Stimulated activated naive CD8-positive, alpha-beta T cell treated with anti-CD3 and anti-CD28 coated beads, Interleukin-15, Interleukin-2, amounts not matched to agents 100 U/mL and 50 U/mL, for 24 hours (primary cell): ENCODE measurements at places on chromosomes 3 and 15.

GRCh38 chr15:35886765-35887164 lies 340.8 kb upstream of the DPH6 start:
- no peak for DNase-seq

GRCh38 chr3:72301779-72302178 lies 516.8 kb upstream of the PROK2 start:
- DNase-seq, result no peak

GRCh38 chr3:47867451-47868044 lies 64.6 kb downstream of the DHX30 start:
- no peak for DNase-seq

DNA sequence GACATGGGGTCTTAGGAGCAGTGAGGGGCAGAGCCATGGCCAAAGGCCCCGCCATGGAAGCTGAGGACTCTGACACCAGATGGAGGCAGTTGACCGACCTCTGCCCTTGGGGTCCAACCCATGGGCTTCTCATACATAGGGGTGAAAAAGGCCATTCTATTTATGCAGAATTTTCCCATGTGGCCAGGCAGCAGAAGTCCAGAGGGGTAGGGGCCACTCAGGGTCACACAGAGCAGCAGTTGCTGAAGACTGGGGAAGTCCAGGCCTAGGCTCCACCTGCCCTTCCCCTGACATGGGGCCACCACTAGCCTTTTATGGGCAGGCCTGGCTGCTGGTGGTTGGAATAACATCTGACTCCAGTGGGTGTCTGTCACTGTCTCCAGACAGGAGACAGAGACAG lies 6.4 kb downstream of the PRSS50 start:
- no peak for DNase-seq

DNA sequence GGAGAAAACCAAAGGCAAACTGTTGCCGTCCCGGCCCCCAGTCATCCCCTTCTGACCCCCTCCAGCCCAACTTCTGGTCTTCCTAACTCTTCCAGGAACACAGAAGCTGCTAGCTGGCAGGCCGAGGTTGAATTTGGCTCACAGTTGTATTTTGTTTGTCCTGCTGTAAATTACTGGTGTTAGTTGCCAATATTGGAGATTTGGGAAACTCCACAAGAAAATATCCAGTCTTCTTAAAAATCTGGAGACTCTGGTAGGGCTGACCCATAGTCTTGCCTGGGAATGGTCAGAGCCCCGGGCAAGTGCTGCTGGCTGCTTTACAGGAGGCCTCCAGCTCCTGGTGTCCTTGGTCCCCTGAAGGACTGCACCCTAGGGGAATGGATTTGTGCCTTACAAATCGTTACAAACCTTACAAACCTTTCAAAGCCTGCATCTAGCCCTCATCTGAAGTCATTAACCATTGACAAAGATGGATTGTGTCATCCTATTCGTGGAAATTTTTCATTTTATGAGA lies 112.0 kb upstream of the MCTP2 start:
- DNase-seq, result no peak

DNA sequence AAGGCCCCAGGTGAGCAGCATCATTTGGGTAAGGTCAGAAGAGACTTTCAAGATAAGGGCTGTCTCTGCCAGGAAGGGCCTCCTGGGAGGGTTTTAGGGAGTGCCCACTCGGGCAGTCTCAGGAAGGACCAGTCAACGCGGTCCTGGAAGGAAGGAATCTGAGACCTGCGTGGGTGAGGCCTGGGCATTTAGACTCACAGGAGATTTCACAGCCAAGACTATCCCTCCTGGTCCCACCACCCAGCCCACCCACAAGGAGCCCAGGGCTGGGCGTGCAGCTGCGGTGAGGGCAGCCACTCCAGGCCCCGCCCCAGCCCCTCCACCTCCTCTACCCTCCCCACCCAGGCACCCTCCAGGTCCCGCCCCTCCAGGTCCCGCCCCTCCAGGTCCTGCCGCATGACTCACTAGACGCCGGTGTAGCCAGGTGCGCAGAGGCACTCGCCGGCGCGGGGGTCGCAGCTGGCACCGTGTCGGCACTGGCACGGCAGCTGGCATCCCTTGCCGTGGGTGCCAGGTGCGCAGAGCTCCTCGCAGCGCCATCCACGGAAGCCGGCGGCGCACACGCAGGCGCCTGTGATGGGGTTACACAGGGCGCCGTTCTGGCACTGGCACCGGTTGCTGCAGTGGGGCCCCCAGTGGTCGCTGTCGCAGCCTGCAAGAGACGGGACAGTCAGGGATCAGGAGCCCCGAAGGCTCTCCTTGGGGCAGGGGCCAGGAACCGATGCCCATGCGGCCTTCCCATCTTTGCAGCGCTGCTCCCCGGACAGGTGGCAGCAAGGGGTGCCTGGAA lies 112.7 kb downstream of the RAB11A start:
- peak; percentile 56 for DNase-seq

GRCh38 chr3:104763007-104763406 lies 603.7 kb upstream of the ALCAM start:
- DNase-seq, result no peak

DNA sequence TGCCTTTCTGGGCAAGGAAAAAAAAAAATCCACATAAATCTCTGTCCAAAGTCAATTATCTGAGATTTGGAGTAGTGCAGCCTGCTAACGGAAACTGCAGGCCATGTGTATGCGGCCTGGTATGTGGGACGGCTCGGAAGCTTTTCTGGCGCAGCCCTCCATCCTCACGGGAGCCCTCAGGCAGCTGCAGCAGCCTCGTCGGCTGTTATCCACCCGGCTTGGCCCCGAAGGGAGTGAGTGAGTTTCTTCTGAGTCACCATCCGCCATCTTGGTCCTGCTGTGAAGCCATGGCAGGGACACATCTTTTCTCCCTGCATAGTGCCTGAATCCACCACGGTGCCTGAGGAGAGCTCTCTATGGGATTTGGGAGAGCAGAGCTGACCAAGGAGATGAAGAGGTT lies 62.8 kb downstream of the POLR2M start:
- no peak for DNase-seq

DNA sequence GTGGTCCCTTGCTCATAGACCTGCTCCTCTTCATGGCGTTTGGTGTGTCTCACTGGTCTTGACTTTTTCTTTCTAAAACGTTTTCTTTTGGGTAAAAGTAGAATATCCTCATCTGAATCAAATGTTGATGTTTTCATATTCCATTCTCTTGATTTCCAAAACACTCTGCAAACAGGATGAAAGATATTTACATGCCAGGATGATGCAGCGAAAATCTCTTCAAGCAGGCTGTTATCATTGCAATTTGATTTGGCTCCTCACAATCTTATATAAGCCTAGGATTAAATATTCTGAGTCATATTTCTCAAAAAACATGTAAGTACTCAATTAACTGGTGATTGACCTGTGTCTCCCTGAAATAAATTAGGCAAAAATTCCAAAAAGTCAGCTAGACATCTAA lies 10.1 kb downstream of the PP2D1 start:
- no peak for DNase-seq

DNA sequence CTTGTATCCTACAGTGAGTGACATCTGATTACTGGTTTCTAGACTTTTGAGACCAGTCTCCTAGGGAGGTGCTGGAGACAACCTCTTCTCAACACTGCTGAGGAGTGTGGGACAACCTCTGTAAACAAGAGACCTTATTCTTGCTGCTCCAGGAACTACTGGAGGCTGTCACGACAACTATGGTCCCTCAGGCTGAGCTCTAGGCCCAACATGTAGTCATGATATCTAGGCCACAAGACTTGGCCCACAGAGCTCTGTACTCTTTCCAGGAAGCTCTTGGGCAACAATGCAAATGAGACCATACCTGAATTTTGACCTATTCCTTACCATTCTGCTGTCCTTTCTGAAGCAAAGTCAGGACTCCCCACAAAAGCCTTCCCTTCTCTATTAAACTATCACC lies 24.3 kb upstream of the HEG1 start:
- DNase-seq, result no peak

- no peak for DNase-seq
Observed at GRCh38 chr3:140223631-140224030, 288.6 kb downstream of the CLSTN2 start.

DNA sequence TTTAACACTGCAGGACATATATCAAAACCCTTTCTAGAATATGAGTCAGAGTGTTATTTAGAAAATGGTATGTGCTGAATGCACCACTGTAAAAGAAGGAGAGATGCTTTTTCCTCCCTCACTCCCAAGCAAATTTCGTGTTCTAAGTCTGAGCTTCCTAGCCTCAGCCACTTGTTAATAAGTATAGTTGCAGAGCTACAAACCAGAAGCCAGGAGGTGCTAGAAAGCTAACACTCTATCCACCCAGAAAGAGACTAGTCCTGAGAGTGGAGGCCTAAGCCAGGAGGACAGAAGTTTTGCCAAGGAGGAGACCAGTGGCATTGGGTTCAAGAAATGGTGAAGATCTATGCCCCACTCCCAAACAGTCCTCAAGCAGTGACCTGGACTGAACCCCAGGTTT lies 40.5 kb upstream of the GYG1 start:
- DNase-seq, result no peak

- no peak for DNase-seq
Observed at GRCh38 chr3:162721736-162722135, 1225.1 kb downstream of the OTOL1 start.

DNA sequence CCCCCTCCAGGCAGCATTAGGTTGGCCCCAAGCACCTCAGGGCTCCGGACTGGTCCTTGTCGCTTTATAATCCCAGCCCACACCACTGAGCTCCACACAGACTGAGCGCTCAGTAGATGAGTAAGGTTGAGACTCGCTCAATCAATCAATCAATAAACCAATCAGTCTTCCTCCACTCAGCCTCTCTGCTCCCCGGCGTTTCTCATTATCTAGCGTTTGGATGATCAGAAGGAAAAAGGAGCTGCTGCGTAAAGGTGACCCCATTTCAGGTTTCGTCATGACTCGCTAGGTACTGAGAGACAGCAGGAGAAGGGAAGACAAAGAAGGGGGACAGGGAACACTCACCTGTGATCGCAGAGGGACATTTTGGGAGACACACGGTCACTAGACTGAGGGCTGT lies 41.2 kb downstream of the ZNF710 start:
- DNase-seq, result no peak

DNA sequence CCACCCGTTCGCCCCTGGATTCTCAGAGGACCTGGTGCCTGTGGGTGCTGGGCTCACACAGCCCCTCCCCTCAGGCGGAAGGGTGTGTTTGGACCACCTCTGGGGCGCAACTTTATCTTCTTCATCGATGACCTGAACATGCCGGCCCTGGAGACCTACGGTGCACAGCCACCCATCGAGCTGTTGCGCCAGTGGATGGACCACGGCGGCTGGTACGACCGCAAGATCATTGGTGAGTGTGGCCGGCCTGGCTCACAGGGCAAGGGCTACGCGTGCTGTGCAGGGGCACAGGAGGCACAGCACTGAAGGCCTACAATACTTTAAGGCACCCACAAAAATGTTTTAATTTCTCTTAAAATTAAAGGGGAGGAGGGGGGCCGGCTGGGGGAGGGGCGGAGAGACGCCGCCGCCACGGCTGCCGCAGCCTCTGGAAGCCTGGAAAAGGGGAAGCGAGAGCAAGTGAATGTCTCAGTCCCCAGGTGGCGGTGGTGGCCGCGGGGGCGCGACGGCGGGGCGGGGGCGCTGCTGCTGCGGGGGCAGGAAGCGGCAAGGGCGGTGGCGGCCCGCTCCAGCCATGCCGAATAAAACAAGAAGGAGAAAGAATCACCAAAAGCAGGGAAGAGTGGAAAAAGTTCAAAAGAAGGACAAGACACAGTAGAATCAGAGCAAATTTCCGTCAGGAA lies 56.8 kb downstream of the DNAH1 start:
- DNase-seq, result peak; percentile 43

- DNase-seq, result no peak
Observed at GRCh38 chr15:96416934-96417759, 86.6 kb downstream of the NR2F2 start.

GRCh38 chr3:177333533-177334520 lies 136.5 kb upstream of the TBL1XR1 start:
- DNase-seq, result no peak

DNA sequence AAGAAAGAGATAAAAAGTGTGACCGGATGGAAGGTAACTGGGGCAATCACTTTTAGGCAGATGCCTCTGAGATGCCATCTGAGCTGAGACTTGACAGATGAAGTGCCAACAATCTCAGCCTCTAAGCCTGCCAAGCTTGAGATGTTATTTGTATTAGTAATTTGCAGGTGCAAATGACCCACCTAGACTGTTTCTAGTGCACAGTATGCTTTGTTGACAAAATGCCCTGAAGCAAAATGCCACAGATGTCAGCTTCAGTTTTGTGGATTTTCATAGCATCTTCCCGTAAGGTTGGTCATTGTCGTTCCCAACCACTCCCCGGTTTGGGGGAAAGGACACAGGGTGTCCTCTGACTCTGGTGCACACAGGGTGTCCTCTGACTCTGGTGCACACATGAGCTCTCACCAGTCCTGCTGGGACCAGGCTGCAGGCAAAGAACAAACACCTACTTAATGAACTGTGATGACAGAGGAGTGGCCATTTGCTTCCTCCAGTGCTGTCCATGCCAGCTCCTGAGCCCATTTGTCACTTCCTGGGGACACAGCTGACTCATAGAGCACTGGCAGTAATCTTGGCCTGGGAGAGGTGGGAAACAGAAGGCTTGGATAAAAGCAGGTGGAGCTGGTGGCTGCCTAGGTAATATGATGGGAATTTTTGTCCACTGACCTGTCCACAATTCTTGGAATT lies 16.7 kb upstream of the PPP1R2 start:
- DNase-seq, result no peak

DNA sequence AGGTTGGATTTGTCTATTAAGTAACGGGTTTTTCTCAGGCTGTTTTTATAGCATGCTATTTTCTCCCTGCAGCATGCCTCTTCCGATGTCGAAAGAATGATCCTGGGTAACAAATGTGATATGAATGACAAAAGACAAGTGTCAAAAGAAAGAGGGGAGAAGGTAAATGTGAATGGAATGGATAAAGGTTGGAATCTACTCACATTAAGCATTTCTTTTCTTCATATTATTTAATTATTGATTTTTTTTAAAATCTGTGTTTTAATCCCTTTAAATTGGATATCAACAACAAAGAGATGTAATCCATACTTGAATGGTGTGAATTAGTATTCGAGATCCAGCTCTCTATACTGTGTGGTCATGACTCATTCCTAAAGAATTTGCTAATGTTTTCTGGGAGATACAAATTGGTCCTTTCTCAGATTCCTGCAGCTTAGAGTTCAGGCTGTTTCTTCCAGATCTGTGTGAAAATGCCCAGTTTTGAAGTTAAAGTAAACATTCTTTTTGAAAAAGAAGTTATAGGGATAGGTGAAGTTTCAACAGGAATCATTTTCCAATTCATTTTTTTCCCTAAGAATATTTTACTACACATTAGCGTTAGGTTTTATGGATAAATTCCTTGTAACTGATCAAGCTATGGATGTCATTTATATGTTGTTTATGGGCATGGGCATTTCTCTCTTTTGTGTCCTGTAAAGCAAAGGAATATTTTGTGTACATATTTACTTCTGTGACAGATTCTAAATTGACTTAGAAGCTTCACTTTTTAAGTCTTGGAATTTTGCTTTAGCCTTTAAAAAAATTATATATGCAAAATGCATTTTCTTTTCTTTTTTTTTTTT lies 20.8 kb upstream of the APH1B start:
- no peak for DNase-seq
